ENCODE measurements at places on chromosomes 2 and 18.
A peak's percentile ranks its signal among the peaks of the same experiment; 100 is the strongest.

DNA sequence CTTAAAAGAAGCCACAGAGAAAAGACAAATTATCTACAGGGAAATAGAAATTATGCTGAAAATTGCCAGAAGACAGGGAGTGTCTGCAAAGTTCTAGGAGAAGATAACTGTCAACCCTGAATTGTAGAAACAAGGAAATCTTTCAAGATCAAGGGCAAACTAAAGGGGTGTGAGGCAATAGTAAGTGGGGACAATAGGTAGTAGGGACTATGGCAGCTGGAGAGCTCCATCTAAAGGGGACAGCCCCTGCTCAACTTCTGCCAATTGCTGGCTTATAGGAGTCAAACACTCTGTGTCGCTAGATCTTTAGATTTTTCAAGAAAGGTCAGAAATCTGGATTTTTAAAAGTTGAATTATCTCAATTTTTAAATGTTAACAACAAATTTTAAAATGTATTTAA lies 10.1 kb upstream of the ST3GAL5 start:
- no peak for DNase-seq

DNA sequence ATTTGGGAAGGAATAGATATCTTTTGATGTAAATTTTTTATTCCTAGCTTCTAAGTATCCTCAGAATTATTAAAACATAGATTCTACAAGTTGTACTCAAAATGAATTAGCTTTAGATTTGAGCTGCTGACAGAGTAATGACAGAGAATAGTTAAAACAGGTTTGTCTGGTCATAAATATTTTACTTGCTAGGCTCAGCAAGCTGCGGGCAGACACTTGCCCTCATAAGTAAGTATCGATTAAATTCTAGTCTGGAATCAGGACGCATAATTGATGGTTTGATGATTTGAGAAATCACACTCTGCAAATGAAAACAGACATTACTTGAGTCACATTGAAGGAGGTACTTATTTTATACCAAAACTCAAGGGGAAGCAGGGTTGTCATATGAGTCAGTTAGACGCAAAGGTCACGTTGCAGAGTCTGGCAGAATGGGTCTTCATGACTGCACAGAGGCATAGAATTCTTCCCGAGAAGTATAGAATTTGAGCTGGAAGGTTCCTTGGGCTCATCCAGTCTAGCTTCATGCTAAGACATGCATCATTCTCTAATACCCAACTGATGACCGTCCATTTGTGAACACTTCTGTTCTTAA lies 27.5 kb downstream of the ARL4C start:
- no peak for DNase-seq

DNA sequence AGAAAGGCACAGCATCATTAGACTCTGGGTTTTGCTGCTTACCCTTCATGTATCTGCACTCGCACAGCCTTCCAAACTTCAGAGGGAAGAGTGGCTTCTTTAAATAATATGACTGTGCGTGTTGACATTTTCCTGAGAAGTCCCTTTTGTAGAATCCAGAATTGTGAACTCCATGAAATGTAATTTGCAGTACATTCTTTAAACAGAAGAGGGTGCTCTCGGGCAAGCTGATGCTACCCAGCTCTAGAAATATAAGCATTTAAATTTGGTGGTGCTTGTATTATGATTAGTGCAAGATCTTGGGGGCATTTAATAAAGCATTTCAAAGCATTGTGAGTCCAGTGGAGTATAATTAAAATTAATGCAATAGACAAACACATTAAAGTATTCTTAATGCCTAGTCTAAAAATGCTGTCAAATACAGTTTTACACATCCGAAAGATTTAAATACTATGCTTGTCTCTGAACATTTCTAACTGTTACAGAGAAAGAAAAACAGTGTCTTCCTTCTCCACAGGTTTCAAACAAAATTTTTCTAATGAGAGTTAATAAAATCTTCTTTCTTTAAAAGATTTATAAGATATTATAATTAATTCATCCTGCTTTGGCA lies 17.3 kb upstream of the GTF2A1L start:
- DNase-seq = peak; percentile 4

DNA sequence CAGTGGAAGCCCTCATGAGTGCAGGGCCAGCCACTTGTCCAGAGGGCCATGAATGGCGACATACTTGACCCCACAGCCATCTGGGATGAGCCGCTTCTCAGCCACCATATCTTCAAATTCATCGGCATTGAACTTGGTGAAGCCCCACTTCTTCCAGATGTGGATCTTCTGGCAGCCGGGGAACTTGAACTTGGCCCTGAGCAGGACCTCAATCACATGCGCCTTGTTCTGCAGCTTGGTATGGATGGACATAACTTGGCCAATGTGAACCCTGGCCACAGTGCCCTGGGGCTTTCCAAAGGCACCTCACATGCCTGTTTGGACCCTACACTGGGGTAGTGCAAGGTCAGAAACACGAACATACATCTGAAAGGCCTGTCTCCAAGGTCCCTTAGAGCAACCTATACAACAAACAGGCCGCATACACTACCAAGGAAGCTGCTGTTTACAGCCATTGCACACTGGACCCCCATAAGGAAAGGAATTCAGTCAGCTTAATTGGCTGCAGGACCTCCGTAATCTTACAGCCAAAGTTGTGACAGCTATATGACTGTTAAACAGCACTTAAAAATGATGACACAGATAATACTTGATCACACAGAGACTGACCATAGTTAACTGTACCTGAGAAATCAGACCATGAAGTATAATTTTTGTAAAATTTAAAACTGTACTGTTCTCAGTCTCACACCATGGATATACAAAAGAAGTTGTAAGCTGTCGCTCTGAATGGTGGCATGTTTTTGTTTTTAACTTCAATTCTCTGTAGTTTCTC lies 53.8 kb downstream of the USP34 start:
- DNase-seq = no peak

DNA sequence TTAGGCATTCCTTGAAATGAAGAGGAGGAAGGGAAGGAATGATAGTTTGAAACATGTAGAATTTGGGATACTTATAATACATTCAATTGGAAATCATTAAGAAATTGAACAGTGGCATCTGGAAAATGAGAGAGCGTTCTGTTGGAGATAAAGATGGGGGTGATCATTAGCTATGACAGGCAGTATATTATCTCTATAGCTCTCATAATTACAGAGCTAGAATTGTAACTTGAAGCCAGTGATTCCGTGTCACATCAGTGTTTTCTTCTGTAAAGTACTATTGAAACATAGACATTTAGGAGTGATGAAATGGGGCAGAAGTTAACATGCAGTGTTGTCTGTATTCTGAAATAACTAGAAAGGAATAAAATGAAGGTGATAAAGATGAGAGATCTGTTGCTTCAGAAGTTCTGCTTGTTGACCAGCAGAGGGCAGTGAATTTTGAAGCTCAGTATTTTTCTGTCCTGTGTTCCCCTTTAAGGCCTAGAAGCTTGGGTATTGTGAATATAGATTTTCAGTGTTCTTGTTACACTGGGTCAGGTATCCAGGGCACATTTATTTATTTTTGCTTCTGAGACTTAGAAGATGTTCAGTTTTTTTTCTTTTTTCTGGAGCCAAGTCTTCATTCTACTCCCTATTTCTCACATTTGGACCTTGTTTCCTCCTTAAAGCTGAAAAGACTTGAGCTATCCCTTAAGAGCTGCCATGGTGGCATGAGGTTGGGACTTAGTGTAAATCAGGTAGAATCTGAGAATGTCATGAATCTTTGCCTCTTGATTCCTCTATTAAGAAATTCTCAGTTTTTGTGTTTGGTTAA lies 157.4 kb downstream of the TAF4B start:
- DNase-seq = peak; percentile 45

DNA sequence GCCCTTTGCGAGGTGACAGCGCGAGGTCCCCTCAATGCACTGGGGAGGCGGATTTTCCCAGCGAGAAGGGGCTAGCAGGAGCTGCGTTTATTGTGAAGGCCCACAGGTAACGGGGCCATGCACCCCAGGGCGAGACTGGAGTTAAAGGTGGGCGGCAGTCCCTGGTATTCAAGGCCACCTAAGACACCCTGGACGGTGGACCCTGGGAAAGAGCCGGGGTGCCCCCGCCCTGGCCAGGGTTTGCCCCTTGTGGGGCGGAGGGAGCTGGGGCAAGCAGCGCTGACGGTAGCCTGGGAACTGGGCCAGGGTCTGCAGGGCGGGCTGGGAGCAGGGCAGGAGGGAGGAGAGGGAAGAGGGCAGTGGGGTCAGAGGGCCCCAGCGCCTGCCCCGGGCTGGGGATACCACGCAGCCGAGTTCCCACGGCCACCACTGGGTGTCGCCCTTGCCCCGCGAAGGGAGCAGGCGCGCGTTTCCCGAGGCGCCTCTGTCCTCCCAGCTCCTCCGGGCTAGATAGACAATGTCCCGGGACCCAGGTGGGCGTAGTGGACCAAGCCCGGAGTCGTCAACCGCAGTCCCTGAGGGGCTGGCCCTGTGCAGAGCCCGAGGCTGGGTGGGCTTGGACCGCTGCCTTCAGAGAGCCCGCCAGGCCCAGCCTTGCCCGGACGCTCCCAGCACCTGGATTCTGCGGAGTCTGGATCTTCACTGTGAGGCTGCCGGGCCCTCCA lies 80.2 kb downstream of the SMAD4 start:
- no peak for DNase-seq

DNA sequence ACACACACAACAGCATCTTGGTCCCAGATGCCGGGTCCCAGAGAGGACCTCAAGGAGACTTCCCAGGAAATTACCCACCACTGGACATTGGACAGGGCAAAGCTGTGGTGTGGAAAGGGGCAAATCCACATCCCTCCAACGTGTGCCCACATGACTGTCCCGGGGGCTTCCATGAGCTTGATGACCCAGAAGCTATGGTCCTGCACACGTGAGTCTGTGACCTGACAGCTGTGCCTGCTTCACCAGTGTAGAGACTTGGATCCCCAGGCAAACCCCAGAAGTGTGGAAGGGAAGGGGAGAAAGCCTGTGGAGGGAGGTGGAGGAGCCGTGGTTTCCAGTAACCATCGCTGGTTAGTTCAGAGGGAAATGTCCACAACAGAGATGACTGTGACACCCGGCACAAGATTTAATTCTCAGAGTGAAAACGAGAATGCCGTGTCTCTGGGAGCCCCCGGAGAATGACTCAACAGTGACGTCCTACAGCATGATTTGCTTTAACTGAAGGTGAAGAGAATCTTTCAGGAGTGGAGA lies 19.1 kb upstream of the GPR55 start:
- peak; percentile 75 for DNase-seq

GRCh38 chr18:37207343-37207742 lies 358.3 kb downstream of the CELF4 start:
- DNase-seq = no peak

GRCh38 chr2:176206682-176207081 lies 18.2 kb downstream of the HOXD1 start:
- no peak for DNase-seq

DNA sequence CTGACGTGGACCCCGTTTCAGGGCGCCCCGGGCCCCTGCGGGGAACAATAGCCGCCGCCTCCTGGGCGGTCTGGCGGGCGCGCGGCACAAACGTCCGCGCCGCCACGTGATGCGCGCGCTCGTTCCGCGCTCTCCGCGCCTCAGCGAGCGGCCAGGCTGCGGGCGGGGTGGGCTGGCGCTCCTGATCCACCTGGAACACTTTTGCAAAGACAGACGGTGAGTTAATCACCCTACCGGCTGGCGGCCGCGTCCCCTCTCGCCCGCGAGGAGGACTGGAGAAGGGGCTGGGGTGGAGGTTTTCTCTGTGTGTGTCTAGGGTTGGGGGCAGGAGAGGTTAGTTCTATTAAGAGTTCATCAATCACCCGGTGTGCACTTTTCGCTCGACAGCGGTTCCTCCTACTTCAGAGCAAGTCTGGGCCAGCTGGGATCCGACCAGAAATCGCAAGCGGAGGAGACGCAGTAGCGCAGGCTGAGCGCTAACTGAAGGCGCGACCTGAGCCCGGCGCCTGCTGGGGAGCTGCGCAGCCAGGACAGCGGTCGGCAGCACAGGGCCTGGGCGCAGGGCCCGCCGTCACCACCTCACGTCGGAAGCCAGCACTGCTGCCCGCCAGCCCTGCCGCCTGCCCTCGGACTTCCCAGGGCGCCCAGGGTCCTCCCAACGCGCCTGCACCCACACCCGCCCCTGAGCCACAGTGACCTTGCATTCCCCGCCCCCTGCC lies 10.3 kb upstream of the HOXD1 start:
- no peak for DNase-seq

DNA sequence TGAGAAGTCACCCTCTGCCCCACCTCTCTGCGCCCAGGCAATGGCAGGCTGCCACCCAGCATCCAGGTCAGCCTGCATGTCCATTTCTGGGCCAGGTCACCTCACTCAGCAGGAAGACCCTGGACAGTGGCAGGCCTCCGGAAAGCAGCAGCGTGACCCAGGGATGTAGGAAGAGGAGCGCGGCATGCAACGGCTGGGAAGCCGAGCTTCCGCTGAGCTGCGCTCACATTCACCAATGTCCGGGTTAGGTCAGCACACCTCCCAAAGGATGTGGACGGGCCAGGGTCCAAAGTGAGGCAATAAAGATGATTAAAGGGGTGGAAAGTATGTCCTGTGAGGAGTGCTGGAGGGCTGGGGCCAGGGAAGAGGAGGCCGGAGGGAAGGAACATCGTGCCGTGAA lies 174.5 kb downstream of the CTIF start:
- DNase-seq = no peak

- DNase-seq = no peak
Observed at GRCh38 chr2:160105366-160105765, 43.0 kb upstream of the PLA2R1 start.

GRCh38 chr18:77209587-77209986 lies 40.1 kb upstream of the GALR1 start:
- no peak for DNase-seq

DNA sequence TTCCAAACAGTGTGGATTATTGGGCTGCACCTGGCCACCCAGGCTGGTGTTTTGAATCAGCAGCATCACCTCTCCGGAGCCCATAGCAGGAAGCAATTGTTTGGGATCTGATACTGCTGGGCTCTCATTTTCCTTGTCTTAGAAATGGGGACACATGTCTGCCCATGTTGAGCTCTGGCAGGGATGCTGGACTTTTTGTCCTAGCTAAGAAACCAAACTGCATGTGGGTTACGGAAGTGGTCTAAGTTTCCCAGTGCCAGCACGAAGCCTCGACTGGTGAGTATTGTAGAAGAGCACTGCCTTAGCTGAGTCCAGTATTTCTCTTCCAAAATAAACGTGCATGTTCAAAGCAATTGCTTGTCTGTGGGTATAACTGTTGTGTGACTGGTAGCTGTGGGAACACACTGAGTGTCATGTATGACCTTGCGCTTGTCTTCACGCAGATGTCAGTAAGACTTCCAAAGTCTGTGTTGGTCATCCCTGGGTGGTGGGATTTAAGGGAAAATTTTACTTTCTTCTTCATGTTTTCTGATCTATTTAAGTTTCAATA lies 43.6 kb downstream of the SH3RF3 start:
- no peak for DNase-seq

DNA sequence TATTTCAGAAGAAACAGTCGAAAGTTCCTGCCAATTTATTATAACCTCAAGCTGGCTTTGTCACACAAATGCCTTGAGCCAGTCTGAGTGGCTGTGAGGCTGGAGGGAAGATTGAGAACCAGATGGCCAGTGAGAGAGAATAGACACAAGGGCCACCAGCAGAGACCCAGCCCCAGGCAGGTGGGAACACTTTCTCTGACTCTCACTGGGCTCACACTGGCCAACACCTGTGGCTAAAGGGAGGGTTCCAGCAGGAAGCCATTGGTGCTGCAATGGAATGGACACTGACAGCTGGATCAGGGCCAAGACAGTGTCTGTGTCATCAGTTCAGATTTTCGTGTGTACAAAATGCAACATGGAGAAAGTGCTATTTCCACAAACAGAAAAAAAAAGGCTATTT lies 29.9 kb downstream of the LOXHD1 start:
- no peak for DNase-seq

- DNase-seq = no peak
Observed at GRCh38 chr2:205764270-205764746, 82.0 kb downstream of the NRP2 start.

- DNase-seq = no peak
Observed at GRCh38 chr18:59570101-59570775, 127.0 kb downstream of the CCBE1 start.

Data from GM12864 (cell line).